Stimulated activated CD8-positive, alpha-beta memory T cell treated with anti-CD3 and anti-CD28 coated beads, Interleukin-15, amount 100 ng/mL, for 48 hours (primary cell): ENCODE measurements at places on chromosomes 3 and 15.

GRCh38 chr3:177622520-177622919 is 425.2 kb upstream of the TBL1XR1 start:
- no peak for DNase-seq

DNA sequence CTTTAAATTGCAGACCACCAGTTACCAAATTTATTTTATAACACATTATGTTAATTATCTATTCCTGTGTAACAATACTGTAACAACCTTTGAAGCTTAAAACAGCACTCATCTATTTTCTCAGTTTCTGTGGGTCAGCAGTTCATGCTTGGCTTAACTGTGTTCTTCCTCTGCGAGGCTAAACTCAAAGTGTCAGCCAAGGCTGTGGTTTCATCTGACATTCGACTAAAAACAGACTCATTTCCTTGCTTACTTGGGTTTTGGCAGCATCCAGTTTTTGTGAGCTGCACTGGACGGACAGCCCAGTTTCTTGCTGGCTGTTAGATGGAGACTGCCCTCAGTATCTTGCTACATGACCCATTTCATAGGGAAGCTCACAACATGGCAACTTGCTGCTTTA is 247.3 kb upstream of the KCNH8 start:
- no peak for DNase-seq

GRCh38 chr15:64009798-64010261 is 36.5 kb downstream of the DAPK2 start:
- DNase-seq: peak; percentile 56

GRCh38 chr3:45541326-45542321 is 52.9 kb upstream of the LIMD1 start:
- DNase-seq: no peak

GRCh38 chr15:39595338-39596221 is 14.7 kb downstream of the THBS1 start:
- DNase-seq: no peak

DNA sequence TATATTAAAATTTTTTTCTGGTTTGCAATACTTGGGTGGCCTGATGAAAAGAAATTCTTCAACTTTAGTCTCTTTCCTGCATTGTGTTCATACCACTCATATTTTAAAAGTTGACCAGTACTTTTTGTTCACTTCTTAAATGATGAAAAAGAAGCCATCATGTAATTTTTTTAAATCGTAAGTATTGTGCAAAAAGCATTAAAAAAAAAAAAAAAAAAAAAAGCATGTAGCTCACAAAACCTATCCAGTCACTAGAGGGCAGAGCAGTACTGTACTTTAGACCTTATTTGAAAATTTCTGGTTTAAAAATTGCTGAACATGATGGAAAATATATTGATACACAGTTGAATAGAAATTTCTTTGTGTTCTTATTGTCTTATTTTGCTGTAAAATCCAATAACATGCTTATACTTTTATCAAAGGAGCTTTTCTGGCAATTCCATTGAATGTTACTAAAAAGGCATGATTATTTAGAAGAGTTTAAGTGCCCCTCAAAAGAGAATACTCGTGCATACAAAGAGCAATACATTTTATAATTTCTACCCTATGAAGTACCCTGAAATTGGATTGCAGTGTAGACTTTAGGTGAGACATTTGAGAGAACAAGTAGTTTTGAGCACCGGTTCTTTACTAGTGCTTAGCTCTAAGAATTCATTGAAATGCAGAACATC is 137.7 kb downstream of the BBX start:
- no peak for DNase-seq

DNA sequence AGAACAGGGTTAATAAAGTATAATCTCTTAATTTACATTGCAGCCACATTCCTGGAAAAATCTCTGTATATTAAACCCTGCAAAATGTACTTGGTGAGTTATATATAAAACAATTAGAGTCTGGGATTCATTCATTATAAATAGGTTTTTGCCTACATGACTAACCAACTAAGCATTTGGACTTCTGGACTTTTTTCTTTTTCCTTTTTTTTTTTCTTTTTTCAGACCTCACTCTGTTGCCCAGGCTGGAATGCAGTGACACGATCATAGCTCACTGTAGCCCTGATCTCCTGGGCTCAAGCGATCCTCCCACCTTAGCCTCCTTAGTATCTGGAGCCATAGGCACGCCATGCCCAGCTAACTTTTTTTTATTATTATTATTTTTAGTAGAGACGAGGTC is 4.5 kb downstream of the DNAJC13 start:
- DNase-seq: no peak
